Stimulated activated CD8-positive, alpha-beta memory T cell treated with anti-CD3 and anti-CD28 coated beads, Interleukin-7, amount 100 ng/mL, for 1 hour (primary cell): ENCODE measurements at places on chromosomes 2 and 18.

DNA sequence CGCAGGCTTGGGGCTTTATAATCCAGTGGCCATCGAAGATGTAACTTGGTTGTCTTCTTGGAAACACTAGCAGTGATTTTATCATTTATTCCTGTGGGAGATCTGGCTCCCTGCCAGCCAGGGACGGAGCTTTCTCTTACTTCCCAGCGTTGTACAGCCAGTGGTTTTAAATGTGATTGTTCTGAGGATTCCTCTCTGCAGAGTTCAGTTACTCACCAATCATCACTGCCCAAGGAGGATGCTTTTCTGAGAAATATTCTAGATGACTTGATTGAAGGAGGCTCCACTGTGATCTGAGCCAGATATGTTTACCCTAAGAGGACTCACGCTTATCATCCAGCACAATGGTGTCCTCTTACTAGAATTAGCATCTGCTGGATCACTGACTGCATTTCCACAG, 744.3 kb downstream of the RNF144A start:
- no peak for DNase-seq

DNA sequence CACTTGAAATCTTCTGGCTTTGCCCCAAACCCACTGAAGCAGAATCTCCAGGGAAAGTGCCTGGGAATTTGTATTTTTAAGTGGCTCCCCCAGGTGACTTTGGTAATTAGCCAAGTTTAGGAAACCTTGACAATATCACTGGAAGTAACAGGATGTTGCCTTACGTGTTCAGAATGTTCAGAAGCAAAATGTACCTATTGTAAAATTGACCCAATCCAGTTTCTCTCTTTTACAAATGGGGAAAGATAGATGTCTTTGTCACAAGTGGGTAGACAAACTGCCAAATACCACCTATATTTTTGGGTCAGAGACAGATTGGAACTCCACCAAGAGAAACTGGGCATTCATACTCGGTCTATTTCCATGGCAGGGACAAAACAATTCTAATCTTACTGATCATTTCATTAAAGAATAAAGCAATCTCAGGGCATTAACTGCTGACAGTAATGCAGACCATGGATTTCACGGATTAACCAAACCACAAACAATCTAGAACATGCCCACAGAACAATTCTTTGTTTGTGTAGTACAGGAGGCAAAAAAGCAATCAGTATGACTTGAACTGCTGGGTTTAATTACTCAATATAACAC, 255.8 kb downstream of the ERBB4 start:
- DNase-seq: no peak

GRCh38 chr2:68726608-68727367, 7.8 kb upstream of the ARHGAP25 start:
- DNase-seq: peak; percentile 46

GRCh38 chr2:228917220-228917619, 353.9 kb downstream of the PID1 start:
- no peak for DNase-seq

DNA sequence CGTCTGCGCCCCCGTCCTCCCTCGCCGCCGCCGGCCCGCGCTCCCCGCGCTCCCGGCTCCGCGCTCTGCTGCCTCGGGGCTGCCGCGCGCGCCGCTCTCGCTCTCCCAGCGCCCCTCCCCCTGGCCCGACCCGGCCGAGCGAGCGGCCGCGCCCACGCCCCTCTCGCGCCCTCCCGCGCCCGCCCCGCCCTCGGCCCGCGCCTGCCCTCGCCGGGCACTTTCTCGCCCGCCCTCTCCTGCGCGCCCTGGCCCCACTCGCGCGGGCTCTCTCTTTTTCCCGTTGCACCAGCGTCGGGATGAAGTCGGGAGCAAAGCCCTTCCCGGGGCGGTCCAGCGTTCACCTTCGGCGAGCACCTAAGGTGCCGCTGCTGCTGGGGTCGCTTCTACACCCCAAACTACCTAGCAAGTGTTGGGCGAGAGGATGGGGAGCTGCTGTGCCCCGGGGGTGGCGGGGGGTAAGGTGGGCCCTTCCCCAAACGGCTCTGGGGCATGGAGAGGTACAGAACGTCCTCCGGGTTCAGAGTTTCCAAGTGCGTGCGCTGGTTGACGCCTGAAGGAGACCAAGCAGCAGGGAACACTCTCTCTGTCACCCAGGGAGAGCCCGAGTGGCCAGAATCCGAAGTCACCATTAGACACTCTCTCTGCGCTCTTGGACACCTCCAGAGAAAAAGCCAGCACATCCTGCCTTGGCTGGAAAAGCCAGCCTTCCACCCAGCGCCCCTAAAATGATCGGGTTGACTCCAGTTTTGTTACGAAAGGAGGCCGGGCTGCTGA, at the start of gene COLEC12:
TSS of gene COLEC12 (minus strand) at position 70 of the 774 bp plus-strand sequence. CDS start 187 bp downstream, outside the sequence.
- DNase-seq: no peak
